ENCODE measurements at places on chromosomes 12 and 14. TPM values are rescaled to one million over a fixed set of nuclear protein-coding genes. Genes with fewer than 3 reads are reported as not detected.

BRMS1L gene
- total RNA-seq = 7.3 TPM

RIMBP2 gene
- 51.7 TPM for total RNA-seq

DNA sequence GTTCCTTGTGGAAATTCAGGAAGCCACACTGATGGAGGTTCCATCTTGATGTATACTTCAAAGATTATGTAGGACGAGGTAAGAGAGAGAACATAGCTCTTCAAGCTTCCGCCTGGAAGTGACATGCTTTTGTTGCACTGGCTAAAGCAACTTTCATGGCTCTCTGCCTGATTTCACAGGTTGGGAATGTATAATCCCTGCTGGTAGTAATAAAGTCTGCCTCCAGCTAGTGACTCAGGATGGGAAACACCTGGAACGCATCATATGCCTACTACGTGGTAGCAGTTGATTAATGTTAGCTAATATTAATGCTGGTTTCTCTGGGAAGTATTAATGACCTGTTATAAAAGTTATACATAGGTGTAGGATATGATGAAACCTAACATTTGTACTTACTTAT is 71.1 kb downstream of the PELI2 start:
- DNase-seq = peak; percentile 36

DNA sequence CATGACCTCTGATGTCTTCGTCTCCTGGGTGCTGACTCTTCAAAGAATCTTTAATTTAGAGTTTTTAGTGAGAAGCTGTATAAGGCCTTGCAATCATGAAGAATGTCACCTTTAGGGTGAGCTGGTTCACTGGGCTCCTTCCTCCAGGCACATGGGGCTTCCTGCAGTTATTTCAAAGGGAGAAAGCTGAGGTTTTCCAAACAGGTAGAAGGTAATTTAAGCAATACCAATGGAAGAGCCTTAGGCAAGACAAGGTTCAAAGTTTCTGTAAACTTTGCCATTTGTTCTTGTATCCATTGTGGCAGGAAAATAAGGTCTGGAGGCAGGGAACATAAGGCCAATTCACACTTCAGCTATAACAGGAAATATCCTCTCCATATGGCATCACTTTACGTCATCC is 88.0 kb upstream of the EIF5 start:
- no peak for DNase-seq

DNA sequence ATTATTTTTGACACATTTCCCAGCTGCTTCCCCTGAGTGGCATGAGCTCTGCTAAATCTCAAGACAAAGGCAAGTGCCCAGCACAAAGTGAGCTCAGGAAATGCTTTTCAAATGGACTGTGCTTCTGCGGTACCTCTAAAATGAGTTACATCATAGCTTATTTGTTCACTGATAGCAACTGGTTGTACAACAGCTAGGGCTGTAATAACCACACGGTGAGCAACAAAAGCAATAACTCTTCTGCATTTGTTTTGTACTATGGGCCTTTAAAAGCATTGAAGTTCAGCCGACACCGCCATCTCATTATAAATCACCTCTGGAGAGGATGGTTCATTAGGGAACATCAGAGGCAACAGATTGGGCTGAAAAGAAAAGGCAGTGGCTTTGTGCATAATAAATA is 475.0 kb downstream of the GLT1D1 start:
- no peak for DNase-seq

DNA sequence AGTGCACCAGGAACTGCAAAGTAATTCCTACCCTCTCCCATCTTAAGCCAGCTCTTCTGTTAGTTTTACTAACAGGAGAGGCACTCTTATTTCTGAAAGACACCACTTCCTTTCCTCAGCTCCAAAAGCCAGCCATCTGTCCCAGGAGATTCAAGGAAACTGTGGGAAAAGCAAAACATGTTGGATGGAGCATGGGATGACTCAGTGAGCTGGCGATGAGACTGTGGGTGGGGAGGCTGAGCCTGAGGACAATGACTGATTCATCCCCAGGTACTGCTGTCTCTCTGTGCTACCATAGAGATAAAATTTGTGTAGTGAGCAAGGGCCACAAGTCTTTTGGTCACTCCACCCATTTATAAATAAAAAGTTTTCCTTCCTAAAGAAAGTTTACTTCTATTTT is 141.4 kb downstream of the MYRFL start:
- DNase-seq = no peak

DNA sequence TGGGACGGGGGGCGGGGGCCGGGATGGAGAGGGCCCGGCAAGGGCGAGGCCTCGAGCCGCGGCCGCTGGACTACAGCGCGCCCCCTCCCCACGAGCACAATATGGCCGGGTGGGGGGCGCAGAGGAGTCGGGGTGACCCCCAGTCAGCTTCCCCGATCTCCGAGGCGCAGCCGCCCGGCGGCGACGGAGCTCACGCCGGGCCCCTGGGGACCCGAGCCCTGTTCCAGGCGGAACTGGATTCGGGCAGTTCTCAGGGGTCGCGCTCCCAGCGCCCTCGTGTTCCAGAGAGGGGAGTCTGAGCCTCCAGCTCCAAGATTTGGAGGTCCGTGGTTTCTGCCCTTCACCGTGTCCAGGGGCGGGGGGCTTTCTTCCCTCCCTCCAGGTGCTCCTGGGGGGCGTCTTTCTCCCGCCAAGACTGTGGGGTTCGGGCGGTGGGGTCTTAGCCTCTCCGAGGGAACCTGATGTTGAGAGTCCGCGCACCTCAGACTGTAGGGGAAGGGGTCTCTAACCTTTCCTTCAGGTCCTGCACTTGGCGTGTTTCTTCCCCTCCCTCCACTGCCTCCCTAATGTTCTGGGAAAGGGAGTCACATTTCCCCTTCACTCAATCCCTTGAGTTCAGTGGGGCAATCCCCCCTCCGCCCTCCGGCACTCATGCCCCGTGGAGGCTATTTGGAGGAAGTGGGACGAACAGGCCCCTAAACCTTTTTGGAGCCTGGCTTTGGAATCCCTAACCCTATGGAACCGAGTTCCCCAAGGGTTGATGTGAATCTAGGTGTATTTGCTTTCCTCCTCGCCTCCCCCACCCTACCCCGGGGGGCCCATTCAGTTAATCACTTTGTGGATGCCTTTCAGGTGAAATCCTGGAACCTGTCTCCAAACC is 584 bp downstream of the ACVR1B start:
- DNase-seq = peak; percentile 80

DNA sequence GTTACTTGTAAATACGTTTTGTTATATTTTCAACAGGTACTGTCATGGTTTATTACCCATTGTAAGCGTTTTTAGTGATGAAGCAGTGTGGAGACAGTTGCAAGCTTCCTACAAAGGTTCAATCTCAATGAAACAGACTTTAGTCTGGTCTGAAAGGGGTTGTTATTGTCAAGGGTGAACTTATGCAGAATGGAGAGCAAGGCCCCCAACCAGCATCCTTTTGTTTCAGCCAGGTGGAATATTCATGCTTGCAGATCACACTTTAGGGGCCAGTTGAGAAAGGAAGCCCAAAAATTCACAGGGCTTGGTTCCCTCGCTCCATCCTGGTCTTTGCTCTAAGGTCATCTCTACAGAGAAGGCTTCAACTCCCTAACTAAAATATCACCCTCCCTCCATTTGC is 103.7 kb downstream of the PRICKLE1 start:
- no peak for DNase-seq

DNA sequence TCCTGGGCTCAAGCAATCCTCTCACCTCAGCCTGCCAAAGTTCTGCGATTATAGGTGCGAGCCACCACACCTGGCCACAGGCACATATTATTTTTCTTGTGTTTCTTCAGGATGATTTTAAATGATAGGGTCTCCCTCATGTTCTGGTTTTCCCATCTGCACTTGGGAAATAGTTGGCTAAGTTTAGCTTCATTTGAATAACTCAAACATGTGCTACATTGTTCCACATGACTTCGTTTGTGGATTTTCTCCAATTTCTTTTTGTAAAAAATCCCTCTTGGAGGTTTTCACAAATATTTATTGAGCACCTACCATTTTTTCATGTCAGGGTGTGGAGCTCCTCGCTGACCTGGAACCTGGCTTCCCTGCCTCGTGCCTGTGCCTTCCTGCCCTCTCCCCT is 55.2 kb upstream of the GNPNAT1 start:
- no peak for DNase-seq

GRCh38 chr12:75960954-75961661 is 70.5 kb downstream of the PHLDA1 start:
- DNase-seq = no peak

Data from kidney (tissue), 22 donors.